Activated CD8-positive, alpha-beta T cell treated with anti-CD3 and anti-CD28 coated beads, Interleukin-2, amount 10 ng/mL, durations not matched to agents 7 days and 5 days (primary cell): ENCODE measurements at places on chromosomes 11 and 22.
A peak's percentile ranks its signal among the peaks of the same experiment; 100 is the strongest.

DNA sequence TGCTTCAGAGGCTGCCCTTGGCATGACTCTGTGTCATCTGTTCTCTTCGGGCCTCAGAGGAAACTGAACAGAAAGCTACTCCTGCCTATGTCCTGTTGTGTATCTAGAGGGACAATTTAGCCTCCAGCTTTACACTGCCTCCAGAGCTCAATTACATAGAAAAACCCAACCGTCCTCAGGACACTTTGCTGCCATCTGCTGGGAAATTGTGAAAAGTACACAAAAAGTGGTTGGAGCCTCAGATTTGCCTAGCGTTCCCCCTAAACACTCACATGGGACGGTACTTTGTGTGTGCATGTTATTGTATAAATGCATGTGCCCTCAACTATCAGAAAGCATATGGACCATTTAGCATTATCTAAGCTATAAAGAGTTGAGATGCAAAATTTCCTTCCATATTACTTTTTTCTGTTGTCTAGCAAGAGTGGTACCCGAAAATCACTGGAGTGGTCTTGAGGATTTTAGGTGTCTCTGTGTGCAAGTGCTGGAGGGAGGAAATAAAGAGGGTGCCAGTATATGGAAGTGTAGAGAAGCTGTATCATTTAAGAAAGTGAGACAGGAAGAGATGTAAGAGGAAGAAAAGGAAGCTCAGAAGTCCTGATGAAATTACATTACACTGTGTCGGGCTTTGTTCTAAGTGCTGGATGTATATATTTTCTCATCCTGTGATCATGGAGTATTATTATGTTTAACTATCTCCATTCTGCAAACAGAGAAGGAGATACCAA lies 8.7 kb upstream of the MS4A4E start:
- DNase-seq: peak; percentile 28

DNA sequence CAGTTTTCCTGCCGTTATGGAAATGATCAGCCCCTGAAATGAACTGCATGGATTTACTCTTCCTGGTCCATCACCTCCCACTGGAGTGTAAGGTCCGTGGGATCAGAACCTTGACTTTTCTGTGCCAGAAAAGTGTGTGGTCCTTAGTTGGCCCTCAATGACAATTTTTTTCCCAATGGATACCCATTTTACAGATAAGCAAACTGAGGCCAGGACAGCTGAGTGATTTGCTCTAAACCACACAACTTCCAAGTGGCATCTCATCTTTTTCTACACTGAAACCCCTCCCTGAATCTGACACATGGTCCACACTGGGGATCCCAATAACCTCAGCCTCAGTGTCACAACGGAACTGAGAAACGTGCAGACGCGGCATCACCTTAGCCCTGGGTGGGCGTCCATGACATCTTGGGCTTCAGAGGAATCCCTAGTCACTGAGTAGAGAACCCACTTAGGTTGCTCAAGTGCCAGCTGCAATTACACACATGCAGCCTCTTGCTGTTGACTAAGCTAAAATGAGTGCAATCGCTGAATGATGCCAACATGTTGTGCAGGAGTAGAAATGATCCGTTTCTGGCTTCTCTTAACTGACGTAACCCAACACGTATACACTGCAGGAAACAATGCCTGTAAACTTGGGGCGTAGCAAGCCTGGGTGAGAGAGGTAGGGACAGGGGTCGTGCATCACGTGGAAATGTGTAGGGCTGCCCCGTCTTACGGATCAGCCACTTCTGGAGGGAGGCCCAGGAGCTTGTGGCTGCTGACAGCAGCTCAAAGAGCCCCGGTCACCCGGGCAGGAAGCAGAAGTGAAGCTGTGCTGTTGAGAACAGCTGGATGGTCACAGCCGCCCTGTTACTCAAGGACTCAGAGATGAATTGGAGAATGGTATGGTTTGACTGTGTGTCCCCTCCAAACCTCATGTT lies 136.3 kb downstream of the SHANK2 start:
- no peak for DNase-seq

DNA sequence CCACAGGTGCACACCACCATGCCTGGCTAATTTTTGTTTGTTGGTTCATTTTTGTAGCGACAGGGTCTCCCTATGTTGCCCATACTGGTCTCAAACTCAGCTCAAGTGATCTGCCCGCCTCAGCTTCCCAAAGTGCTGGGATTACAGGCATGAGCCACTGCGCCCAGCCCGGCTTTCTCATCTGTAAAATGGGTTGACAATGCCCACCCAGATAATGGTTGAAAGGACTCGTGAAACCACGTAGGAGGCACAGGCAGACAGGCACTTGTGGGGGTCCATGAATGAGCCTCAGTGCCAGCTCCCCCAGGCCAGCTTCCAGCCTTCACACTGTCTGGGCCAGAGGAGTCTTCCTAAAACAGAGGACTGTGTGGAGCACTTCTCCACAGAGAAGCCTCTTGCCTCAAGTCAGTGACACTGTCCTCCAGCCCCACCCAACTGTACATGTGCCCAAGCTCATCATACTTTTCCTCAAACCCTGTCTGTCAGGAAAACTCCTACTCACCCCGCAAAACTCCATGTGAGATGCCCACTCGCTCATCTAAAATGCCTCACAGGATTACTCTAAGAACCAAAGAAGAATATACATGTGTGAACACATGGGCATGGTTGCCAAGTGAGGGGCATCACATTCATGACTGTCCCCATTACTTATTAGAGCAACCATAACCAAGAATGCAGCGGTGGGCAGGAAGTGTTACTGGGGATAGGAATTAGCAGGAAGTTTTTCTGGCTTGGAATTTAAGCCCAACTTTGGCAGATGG lies 32.1 kb upstream of the WNT7B start:
- DNase-seq: no peak

- no peak for DNase-seq
Measured at GRCh38 chr11:102449651-102450570, 2.7 kb downstream of the TMEM123 start.

DNA sequence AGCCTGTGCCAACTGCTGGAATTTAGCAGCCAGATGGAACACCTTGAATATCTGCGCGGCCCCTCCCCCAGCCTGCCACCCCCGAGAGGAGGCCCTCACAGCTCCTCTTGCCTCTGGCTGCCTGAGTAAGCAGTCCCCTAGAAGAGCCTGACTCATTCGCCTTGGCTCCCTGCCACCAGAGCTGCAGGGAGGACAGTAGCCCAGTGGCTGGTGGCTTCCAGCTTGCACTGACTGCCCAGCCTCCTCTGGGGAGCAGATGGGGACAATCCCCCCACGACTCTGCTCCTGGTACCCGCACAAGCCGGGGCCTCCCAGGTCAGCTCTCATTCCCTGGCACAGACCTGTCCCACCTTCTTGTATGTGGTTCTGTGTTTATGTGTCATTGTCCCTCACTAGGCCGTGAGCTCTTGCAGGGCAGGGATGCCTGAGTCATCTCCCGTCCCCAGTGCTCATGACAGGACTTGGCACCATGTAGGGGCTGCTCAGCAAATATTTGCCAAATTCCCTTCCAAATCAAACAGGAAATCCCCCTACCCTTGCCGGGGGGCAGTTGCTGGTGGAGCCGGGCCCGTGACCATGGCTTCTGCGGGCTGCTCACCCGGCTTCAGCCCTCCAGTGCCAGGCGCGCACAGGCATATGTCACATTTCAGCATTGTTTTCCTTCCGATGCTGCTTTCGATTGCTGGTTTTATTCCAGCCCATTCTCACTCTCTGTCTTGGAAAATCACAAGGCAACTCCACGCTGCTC lies 43.6 kb downstream of the CACNG2 start:
- no peak for DNase-seq

- DNase-seq: no peak
Measured at GRCh38 chr11:73333640-73334383, 25.7 kb downstream of the ARHGEF17 start.

DNA sequence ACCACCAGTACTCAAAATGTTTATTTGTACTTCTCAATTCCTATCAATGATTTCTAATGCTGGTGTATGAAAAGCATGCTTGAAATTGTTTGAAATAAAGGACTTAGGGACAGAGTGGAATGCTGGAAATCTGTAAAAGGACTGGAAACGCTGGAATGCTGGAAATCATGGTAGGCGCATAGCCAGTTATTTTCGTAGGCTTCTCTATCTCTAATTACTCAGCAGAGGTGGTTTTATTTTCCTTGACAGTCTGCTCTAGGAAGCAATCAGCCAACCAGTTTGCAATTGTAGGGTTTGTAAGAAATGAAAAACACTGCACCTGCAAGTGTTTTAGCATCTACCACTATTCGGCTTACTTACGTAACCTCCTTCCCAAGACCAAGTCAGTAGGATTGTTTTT lies 788 bp downstream of the LIN7C start:
- DNase-seq: no peak

DNA sequence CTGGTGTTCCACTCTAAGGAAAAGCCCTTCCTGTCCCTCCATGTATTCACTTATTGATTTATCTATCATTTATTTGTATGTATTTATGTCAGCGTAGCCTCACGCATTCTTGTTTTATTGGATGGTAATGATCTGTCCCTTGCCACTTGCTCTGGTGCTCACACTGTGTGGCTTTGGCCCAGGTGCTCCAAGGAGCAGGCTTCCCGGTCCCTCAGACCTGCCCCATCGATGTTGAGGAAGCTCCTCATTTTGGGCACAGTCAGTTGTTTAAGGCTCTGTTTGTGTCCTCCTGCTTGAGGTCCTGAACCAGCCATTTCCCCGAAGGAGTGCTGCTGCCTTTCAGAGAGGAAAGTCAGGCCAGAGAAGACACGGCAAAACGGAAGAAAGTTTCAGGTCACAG lies 1485.4 kb downstream of the TBC1D22A start:
- no peak for DNase-seq

GRCh38 chr11:128752379-128752778 lies 58.5 kb downstream of the FLI1 start:
- DNase-seq: no peak

- DNase-seq: no peak
Measured at GRCh38 chr22:44914026-44914721, 95.6 kb downstream of the PHF21B start.

- DNase-seq: no peak
Measured at GRCh38 chr11:79344753-79345294, 96.0 kb downstream of the TENM4 start.

GRCh38 chr11:110801328-110801727 lies 89.1 kb upstream of the ARHGAP20 start:
- DNase-seq: no peak

- DNase-seq: no peak
Measured at GRCh38 chr11:12818333-12819015, 144.3 kb downstream of the TEAD1 start.

GRCh38 chr11:12218909-12219308 lies 108.5 kb downstream of the MICAL2 start:
- no peak for DNase-seq

GRCh38 chr22:49756201-49756600 lies 71.5 kb downstream of the BRD1 start:
- DNase-seq: no peak

DNA sequence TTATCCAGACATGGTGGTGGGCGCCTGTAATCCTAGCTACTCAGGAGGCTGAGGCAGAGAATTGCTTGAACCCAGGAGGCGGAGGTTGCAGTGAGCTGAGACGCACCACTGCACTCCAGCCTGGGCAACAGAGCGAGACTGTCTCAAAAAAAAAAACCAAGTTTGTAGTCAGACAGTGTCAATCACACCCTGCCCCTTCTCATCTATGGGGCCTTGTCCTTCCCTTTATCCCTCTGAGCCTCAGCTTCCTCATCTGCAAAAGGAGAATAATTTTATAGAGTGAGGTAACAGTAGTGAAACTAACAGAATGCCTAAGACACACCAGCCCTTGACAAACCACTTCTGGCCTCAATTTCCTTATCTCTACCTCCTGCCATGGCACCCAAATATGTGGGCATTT lies 10.7 kb downstream of the BCL9L start:
- no peak for DNase-seq

DNA sequence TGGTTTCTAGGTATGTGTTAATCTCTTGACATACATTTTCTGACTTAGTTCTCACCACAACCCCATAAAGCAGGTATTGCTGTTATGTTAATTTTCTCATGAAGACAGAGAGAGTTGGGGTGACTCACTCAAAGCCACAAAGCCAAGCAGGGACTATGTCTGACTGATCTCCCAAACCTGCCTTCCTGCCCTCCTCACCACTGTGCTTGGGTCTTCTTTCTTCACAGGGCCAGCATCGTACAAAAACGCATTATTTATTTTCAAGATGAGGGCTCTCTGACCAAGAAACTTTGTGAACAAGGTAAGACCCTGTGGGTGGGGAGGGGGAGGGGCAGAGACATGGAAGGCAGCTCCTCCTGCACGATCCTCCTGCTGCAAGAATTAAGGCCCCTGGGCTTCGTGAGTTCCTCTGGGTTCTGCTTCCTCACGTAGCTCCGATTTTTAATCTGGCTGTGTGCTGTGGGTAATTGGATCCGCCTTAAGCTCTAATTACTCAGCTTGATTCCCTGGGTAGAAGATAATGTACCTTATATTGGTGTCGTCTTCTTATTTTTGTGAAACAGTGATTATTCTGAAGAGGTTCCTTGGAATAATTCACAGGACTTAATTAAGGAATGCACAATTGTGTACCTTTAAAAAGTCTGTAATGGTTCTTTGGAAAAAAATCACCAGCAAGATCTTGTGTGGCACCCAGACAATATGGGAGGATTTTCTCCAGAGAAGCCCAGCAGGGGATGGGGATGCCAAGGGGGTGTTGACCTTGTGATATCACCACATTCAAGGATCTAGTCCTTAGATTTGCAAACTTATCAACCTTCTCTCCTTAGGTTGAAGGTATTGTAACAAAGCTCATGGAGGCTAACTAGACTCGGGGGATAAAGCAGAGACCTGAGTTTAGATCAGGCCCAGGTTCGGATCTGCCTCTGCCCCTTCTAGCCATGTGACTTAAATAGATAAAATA lies 112.9 kb downstream of the SPON1 start:
- DNase-seq: peak; percentile 81

DNA sequence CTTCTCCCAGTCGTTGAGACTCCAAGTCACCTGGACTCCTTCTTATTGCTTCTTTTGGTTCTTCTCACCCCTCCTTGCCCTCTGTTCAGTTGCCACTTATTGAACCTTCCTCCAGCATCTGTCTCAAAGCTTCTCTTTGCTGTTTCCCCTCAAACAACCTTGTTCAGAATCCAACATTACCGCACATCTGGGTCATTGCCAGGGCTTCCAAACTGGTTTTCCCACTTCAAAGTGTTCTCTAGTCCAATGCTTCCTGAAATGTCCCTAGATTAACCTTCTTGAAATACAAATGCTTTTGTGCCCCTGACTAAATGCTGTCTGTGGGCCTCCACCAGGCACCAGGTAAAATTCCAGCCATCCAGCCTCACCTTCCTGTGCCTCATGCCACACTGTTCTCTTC lies 100.8 kb upstream of the TTC12 start:
- no peak for DNase-seq

DNA sequence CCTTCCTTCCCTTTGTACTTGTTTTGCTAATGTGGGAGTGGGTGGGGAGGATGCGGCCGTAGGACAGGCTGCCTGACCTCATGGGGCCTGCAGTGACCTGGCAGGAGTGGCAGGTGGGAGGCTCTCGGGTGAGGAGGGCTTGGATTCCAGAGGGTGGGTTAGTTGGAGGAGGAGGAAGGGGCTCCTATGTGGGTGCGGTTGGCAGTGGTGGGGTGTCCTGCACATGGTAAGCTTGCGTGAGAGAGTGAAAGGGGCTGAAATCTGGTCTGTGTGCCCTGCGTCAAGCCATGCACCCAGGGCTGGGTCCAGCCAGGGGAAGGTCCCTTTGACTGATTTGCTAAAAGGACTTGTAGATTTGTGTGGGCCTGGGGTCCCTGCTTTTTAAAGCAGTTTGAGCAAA lies 90.7 kb upstream of the OR4B1 start:
- no peak for DNase-seq
